Effector CD4-positive, alpha-beta T cell (primary cell): ENCODE measurements at places on chromosomes 7 and 10.

GRCh38 chr7:100401811-100402210 lies 26.7 kb downstream of the ZCWPW1 start:
- no peak for DNase-seq

GRCh38 chr7:36408589-36408988 lies 18.9 kb downstream of the ANLN start:
- no peak for DNase-seq

DNA sequence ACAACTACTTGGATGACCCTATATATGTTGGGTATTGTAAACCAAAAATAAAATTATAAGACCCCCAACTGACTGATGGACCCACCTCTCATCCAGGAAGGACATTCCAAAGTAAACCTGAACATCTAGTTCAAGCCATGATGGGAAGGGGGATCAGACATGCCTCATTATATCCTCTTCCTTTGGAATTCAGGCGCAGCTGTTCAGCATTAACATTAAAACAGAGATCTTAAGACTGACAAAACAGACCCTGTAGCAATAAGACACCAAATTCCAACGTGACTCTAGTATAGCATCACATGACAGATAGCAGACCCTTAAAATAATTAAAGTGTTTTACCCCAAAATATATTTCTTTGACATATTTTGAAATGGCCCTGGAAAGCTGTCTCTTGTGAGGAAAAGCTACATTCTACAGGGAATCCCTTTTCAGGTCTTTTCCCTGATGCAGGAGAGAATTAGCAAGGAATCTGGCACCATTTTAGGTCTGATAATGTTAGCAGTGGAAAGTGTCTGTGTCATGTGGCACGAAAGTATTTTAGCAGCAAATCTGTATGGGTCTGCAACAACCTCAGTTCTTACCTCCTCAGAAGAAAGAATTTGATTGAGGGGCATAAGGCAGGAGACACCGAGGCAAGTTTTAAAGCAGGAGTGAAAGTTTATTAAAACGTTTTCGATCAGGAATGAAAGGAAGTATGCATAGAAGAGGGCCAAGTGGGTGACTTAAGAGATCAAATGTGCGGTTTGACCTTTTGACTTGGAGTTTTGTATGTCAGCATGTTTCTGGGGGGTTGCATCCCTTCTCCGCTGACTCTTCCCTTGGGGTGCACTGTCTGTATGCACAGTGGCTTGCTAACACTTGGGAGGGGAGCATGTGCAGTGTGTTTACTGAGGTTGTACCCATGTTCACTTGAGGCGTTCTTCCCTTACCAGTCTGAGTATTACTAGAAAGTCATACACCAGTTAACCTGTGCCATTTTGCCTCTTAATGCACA lies 236.6 kb upstream of the PPP1R3A start:
- DNase-seq, result no peak

DNA sequence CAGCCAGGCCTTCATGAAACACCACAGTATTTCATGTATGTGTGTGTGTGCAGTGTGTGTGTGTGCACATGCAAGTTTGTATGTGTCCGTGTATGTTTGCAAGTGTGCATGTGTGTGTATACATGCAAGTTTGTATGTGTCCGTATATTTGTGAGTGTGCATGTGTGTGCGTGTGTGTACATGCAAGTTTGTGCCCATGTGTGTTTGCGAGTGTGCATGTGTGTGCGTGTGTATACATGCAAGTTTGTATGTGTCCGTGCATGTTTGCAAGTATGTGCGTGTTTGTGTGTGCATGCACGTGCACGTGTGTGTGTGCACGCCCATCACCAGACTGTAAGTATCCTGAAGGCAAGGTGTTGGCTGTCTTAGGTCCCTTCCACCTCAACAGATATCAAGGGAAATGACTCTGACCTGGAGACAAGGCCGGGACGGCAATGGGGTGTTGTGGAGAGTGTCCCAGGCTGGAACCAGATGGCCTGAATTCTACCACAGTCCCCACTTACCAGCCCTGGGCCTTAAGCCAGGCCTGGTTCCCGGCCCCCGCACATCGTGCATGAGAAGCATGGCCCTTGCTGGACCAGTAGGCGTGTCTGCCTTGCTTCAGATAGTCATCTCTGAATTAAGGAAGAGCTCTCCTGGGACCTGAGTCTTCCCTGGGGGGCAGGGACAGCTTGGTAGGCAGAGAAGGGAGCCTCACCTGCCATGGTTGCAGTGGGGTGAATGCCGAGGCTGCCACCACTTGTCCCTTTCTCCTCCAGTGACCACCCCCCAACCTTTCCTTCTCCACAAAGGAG lies 140.0 kb downstream of the GRK5 start:
- DNase-seq, result no peak

DNA sequence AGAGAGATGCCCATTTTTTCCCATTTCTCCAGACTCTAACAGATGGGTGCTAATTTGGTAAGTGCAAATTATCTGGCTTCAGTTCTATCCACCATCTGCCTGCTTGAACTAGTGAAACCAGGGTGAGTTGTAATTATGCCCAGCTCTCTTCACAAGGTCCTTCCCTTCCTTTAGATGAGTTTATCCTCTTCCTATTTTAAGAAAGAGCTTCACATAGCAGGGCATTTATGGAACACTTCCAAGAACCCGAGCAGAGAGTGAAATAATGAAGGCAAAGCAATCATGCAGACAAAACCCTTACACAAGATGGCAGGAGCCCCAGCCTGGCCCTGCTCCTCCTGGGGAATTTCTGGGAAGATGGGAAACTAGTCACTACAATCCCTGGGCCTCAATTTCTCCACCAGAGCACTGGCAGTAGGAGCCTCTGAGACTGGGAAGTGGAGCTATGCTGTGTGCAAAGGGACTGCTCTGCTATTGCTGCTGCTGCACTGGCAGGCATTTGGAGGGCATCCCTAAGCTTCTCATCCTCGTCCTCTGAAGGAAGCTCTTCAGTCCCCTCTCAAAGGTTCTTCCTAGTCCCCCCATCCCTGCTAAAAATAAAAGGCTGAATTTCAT lies 33.7 kb upstream of the PLXNA4 start:
- no peak for DNase-seq

DNA sequence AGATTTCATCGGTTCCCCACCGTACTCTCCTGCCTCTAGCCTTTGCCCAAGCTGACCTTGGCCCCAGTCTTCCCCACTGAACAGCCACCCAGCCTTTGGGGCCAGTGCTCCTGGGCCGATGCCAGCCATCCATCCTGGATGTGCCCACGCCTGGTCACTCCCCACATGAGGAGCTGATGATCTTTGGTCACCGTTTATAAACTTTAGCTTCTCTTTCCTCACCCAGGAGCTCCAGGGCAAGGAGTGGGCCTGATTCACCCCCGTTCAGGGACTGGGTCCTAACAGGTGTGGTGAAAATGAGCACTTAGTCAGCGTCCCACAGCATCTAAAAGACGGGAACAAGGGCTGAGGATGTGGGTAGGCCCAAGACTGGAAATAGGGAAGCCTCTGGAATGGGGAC lies 22.9 kb downstream of the GTF2IRD1 start:
- no peak for DNase-seq

DNA sequence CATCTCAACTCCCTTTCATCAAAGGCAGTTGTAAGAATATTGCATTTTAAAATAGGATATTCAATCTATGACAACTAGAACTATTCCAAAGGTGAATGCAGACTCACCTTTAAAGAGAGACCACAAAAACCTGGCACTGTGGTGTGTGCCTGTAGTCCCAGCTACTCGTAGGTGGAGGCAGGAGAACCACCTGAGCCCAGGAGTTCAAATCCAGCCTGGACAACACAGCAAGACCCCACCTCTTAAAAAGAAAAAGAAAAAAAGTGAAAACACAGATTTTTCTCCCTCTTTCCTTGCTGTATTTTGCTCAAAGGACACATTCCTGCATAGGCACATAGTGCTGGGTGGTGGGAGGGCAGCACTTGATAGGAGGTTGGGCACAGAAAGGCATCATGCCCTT lies 739 bp upstream of the ALDH18A1 start:
- DNase-seq, result no peak

- DNase-seq, result no peak
Observed at GRCh38 chr10:84337199-84337598, 8.8 kb downstream of the CCSER2 start.

- DNase-seq, result no peak
Observed at GRCh38 chr10:6053303-6053702, 8.9 kb downstream of the IL2RA start.

- DNase-seq, result no peak
Observed at GRCh38 chr10:92969151-92969550, 91.4 kb upstream of the CYP26C1 start.

DNA sequence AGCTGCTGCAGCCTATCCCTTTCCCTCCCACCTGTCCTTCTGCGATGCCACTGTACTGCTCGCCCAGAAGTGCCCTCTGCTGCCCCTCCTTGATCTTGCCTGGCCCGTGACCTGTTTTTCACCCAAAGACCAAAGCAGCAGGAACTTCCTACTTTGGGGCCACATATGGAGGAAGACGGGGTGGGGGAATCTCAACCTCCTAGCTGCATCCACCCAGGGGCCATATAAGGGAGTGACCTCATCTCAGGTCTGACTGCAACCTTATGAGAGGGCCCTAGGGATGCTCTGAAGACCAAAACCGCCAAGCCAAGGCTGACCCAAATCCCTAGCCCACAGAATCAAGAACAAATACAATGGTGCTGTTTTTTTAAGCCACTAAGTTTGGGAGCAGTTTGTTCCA lies 15.7 kb downstream of the PRKCQ start:
- no peak for DNase-seq

DNA sequence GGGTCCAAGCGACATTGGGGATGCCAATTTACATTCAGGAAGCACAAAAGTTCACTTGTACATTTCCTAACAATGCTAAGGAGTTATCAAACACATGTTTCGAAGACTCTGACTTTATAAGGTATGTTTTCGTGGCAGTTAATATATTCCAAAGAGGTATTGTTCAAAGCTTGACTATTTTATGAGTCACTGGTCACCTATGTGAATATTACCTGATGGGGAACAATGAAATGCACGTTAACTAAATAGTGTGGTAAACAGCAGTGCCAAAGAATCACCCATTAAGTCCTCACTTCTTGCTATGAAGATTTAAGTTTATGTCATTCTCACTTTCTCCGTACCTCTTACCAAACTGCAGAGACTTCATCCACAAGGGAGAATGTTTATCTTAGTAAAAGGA lies 550.2 kb downstream of the SORCS1 start:
- no peak for DNase-seq

DNA sequence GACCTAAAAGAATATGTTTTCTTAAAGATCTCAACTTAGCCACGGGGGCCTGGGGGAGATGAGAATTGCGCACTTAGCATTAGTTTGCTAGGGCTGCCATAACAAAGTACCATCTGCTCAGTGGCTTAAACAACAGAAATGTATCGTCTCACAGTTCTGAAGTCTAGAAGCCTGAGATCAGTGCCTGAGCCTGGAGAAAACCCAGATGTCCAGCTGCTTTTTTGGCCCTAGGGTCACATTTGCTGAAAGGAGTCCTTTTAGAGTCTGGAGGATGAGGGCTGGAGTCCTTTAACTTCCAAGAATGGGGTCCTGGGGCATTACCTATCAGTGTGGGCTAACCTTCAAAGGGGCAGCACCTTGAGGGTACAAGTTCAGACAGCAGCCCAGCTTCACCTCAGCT lies 48.2 kb downstream of the SMURF1 start:
- no peak for DNase-seq

DNA sequence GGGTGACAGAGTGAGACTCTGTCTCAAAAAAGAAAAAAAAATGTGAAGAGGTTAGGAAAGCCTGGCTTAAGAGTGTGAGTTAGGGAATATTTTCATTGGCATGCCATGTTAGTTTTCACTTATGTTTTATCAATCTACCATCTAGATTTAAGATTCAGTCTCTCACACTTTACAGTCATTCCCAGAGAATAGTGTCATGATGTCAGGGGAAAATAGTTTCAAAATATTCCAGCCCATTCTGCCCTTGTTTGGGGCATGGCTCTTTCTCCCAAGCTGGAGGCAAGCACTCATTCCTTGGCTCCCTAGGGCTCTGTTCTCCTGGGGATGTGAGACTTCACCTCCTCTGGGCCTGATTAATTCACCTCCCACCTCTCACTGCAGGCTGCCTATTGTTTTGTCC lies 331.5 kb downstream of the CXCL12 start:
- no peak for DNase-seq
